Upper lobe of left lung (tissue), 6 donors: ENCODE measurements at places on chromosomes 12 and 14. TPM values are rescaled to one million over a fixed set of nuclear protein-coding genes. Genes with fewer than 3 reads are reported as not detected.

The UBE2N gene
- total RNA-seq = 42.7 TPM

The SLC6A12 gene
- 6.7 TPM for total RNA-seq

- DNase-seq = peak; percentile 68
Observed at GRCh38 chr14:67357969-67358354, 1.6 kb downstream of the ATP6V1D start.

DNA sequence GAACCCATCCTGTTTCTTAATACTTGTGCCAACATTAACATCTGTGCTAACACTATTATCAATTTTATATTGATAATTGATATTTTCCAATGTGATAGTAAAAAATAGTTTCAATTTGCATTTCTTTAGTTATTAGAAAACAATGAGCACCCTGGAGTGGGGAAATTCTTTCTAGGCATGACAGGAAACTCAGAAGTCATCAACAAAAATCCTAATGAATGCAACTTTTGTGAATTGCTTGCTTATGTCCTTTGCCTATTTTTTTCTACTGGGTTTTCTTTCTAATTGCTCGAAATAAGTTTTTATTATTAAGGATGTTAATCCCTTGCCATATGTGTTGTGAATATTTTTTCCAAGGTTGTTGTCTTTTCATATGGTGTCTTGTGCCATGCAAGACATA is 18.1 kb upstream of the WDR20 start:
- DNase-seq = no peak

GRCh38 chr12:78271546-78271945 is 440.9 kb downstream of the NAV3 start:
- DNase-seq = no peak

GRCh38 chr12:61750604-61751003 is 509.6 kb upstream of the USP15 start:
- DNase-seq = no peak

DNA sequence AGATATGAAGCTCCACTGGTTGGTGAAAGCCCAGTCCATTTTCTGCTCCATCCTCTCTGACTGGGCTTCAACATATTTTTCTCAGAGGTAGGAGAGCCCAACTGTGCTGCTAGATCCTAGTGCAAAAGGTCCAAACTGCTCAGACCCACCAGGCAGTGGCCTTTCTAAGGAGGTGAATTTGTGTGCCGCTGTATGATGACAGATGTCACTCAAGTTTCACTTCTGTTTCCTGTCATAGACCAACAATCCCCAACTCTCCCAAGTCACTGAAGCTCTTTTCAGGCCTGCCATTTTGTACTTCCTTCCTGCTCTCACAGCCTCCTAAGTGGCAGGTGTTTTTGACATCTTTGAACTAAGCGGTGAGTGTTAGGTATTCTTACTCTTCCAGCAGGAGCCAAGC is 16.4 kb upstream of the RNASE4 start:
- DNase-seq = no peak

DNA sequence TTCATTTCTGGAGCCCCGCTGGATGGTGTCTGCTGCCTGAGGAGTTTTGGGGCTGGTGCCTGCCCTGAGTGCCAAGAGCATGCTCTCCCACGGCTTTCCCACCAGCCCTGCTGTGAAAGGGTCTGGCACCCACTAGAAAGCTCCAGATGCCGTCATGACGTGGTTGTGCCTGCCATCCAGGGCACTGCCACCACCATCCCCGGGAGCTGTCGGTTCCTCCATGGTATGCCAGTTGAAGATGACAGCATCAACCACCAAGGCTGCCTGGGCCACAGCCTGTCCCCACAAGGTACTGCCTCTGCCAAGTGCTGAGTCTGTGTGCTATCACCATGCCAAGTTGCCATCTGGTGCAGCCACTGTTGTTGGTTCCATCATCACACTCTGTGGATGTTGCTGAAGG is 85.9 kb downstream of the TTC8 start:
- peak; percentile 21 for DNase-seq
